ENCODE measurements at places on chromosomes 12 and 14. TPM values are rescaled to one million over a fixed set of nuclear protein-coding genes. Genes with fewer than 3 reads are reported as not detected.

PRPF40B gene
- 0.73 TPM for polyA plus RNA-seq

DNA sequence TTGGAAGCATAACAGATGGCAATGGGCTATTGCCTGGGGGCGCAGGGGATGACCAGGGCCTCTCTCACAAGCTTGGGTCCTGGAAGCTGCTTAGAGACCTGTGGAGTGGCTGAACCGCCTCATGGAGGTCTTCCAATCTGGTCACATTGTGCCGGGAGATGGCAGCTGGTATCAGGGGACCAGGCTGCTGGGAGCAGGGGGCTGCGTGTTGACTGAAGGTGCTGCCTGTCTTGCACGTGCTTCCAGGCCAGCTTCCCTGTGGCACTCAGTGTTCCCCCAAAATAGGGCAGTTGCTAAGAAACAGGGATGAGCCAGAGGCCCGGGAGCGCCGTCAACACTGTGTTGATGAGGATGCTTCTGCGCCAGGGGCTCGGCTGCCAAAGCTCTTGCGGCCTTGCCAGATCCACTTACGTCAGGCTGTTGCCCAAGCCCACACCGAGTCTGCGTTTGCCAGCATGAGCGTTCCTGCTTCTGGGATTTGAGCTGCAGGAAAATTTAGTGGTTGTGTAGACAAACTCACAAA is 39.8 kb downstream of the ELK3 start:
- DNase-seq: no peak

DNA sequence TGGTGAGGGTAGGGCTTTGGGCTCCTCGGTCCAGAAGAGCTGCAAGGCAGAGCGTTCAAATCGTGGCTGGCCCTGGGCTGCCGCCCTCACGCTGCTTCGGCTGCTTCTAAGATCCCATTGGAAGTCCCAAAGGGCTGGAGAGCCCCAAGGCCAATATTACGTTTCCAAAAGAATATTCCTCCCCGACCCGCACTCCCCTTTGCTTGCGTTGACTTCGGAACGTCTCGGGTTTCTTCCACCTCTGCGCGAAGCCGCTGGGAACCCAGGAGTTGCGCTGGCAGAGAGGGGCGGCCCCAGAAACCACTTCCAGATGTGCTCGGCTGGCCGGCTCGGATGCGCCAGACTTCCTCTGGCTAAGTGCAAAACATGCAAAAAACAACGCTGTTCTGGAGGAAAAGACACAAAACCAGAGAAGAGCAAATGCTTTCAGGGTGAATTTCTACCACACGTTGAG is at the start of gene GLT8D2:
Gene GLT8D2, minus strand, starts transcription at position 285 of the 454 bp plus-strand sequence. CDS start 30,539 bp downstream, outside the sequence.
- no peak for DNase-seq

GRCh38 chr14:106003351-106003750 is 477.0 kb downstream of the TMEM121 start:
- DNase-seq: no peak

GRCh38 chr14:103078860-103079587 is 5.0 kb upstream of the LBHD2 start:
- DNase-seq: no peak
